ENCODE measurements at places on chromosomes 11 and 22.
A peak's percentile ranks its signal among the peaks of the same experiment; 100 is the strongest.

DNA sequence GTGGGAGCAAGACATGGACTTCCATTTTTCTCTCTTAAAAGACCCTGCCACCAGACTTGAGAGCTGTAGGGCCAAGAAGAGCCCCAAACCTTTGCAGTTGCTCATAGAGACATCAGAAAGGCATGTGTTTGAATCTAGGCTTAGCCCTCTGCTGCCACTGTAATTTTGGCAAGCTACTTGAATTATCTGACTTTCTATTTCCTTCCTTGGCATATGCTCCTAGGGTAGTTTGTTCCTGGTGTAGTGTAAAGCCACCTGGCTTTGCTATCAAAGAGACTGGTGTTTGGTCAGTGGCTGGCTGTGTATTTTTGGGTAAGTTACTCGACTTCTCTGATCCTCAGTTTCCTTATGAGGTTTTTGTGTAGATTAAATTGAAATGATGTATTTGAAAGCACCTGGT lies 252.1 kb upstream of the CCDC90B start:
- no peak for DNase-seq

DNA sequence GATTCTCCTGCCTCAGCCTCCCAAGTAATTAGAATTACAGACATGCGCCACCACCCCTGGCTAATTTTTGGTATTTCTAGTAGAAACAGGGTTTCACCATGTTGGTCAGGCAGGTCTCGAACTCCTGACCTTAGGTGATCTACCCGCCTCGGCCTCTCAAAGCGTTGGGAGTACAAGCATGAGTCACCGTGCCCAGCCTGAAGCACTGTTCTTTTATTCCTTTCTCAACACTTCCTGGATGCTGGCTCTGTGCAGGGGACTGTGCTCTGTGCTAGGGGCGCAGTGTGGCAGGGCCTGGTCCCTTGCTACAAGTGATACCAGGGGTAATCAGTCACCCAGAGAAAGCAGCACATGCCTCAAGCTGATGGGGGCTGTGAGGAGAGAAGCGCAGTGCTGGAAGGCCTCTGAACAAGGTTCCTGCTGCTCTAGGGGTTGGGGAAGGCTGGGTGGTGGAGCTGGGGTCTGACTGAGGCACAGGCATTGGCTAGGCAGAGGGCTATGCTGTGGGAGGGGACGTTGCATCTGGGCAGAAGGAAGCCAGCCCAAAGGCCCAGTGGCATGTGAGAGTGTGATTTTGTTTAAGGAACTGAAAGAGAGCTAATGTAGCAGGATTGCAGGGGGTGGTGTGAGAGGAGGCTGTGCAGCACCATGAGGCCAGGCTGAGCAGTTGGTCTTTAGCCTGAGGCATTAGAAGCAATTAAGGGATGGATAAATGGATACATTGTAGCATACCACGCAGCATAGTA lies 42.5 kb downstream of the CABIN1 start:
- no peak for DNase-seq

DNA sequence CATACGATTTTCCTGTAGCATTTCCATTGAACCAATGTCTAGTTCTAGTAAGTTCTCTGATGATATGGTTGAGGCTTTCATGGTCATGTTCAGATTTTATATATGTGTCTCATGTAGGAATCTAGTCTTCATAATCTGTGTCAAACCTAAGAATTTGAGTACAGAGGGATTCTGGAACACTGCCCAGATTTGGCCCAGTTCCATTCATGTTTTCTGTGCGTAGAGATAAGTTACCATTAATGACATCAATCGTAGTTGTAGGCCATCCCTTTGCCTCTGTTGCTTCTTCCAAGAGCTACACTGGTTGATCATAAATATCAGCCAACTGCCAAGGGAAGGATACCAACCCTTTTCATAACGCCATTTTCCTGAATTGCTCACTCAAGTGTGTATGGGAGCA lies 23.3 kb downstream of the ST3GAL4 start:
- no peak for DNase-seq

GRCh38 chr11:79266396-79266795 lies 174.4 kb downstream of the TENM4 start:
- DNase-seq = no peak

DNA sequence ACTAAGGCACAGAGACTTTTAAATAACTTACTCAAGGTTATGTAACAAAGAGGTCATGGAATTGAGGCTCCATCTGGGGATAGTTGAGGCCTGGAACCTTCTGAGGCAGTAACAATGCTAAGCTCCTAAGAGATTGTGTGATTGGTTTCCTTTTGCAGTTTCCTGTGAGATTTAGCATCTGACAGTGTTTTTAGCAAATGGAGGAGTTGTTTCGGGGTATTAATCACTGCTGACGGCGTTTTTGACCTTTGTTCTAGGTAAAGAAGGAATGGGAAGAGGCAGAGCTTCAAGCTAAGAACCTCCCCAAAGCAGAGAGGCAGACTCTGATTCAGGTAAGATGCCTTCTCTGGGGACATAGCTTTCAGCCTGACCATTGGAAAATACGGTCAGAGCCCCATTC lies 32.1 kb upstream of the ST14 start:
- DNase-seq = no peak

GRCh38 chr22:28283068-28283654 lies 364.1 kb upstream of the PITPNB start:
- DNase-seq = peak; percentile 12

DNA sequence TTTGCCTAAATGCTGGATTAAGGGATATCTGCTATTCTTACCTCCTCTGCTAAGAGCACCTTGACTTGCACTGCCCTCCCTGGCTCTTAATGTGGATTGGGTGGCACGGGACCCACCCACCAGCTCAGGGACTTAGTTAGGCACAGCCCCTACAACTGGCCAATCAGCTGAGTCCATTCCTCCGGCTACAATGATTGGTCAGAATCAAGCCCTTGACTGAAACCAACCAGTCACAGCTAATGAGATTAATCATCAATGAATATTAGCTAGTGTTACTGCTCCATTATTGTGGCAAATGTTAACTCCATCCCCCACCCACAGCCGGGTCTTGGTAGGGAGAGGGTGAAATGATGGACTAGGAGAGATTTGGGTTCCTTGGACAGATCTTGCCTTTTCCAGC lies 328.0 kb downstream of the MN1 start:
- DNase-seq = no peak

All from HFFc6 (cell line).